WERI-Rb-1 (cell line): ENCODE measurements at places on chromosomes 11 and 22.
A peak's percentile ranks its signal among the peaks of the same experiment; 100 is the strongest.

GRCh38 chr11:93741882-93742226 lies 382 bp downstream of the C11orf54 start:
- no peak for DNase-seq

- DNase-seq: no peak
Measured at GRCh38 chr22:46931881-46932280, 169.4 kb downstream of the TBC1D22A start.

GRCh38 chr11:82864268-82864667 lies 36.0 kb downstream of the PRCP start:
- peak; percentile 67 for DNase-seq

DNA sequence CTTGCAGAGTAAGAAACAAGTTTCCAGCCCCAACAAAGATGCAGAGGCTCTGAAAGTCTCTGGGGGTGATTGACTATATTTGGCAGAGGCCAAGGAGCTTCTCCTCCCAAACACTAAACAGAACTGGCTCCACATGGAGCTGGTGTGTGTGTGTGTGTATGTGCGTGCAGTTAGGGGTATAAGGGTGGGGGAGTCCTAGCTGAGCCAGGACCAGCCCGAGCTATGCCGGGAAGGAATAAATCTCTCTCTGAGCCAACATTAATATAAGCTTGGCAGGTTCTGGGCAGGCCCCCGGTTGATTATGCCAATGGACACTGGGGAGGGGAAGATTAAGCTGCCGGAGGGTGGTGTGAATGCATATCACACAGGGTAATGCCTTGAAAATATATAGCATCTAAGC lies 324.2 kb downstream of the MIAT start:
- DNase-seq: no peak

GRCh38 chr22:22464541-22465054 lies 43.9 kb downstream of the ZNF280B start:
- no peak for DNase-seq

DNA sequence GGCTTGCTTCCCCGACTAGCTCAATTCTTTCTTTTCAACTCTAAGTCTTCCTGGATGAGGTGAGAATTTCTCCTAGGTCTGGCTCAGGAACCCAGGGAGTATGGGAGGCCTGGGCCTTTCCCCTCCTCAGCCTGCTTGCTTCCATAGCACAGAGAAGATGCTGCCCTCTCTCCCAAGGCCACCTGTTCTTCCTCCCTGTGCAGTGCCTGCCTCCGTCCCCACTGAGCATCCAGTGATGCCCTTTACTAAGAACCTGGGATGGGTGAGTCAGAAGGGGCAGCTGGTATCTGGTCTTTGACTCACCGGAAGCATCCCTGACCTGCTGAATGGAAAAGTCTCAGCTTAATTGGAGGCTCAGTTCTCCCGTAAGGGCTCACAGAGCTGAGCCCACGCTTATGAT lies 607.9 kb downstream of the BUD13 start:
- DNase-seq: no peak

DNA sequence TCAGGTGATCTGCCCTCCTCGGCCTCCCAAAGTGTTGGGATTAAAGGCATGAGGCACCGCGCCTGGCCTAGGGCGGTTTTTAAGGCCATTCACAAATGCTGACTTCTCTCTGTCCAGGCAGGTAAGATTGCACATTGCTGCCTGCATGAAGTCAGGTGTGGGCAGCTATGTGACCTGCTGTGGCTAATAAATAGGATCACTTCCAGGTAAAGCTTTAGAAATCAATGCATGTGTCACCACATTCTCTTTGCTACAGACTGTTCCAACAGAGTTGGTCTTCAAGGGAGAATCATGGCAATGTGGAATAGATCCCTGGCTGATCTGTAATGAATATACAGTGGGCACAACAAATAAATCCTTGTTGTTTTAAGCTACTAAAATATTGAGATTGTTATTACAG lies 260.3 kb upstream of the PITPNB start:
- DNase-seq: no peak

DNA sequence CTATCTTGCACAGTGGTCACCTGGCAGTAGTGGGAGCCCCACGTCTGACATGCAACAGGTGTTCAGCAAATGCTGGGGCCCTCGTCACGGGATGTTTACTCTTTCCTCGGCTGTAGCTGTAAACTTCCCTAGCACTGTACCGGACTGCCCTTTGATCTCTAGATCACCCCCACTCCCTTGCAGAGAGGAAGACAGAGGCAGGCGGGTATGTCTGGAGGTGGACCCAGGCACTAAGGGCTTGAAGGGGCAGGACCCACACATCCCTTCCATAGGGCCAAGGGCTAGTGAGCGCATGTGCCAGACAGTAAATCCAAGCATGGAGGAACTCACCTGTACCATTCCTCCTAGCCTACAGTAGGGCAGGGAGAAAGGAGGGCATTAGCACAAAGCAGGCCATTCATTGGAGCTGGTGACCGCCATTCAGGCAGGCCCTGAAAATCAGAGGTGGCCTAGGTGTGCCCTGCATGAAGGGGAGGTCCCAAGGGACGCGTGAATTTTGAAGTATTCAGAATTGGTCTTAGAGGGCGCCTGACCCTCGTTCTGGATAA lies 1.9 kb upstream of the SMTN start:
- DNase-seq: no peak

DNA sequence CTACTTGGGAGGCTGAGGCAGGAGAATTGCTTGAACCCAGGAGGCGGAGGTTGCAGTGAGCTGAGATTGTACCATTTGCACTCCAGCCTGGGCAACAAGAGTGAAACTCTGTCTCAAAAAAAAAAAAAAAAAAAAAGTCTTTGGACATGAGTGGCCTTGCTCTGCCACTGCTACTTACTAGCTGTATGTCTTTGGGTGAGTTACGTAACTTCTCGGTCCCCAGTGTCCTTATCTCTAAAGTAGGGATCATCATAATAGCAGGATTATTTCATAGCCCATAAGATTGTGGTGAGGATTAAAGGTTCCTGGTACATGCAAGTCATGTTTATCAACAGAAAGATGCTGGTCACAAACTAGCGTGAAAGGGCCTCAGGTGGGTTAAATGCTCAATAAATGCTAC lies 53.9 kb upstream of the HEPHL1 start:
- no peak for DNase-seq

GRCh38 chr11:116701297-116701801 lies 71.4 kb downstream of the BUD13 start:
- DNase-seq: no peak

- DNase-seq: no peak
Measured at GRCh38 chr22:33598821-33599220, 321.5 kb downstream of the LARGE1 start.

DNA sequence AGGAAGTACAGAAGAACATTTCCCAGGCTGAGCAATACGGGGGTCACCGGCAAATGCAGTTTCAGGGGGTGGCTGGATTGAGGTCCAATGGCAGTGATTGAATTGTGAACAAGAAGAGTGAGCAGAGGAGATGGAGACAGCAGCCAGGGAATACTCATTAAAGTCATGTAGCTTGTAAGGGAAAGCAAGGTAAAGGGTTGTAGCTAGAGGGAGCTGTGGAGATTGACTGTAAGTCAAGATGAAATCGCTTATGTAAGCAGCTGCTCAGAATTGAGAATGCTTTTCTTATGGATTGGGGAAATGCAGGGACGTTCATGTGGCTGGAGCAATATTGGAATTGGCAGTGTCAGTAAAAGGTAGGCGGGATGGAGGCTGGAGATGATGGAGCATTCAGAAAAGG lies 111.4 kb upstream of the TBCEL start:
- DNase-seq: no peak
